ENCODE measurements at places on chromosomes 1 and 21.

DNA sequence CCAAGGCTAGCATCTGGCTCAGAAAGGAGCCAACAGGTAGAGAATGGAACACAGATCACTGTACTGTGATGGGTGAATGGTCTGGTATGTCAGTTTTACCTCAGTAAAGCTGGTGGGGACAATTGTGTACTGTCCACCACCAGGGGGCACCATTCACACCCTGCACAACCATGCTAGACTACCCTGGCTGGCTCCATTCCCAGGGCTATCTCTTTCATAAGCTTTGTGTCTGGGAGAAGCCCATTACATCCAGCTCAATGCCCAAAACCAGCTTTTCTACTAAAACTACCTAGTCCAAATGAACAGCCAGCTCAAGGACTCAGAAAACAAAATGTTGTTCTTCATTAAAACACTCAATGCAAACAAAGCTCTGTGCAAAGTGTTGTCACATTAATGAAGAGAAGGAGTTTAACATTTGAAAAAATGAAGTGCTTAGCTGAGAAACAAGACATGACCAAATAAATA is 62.0 kb upstream of the RASAL2 start:
- peak; percentile 67 for DNase-seq

- DNase-seq, result no peak
Measured at GRCh38 chr1:113298941-113299340, 91.4 kb upstream of the MAGI3 start.

DNA sequence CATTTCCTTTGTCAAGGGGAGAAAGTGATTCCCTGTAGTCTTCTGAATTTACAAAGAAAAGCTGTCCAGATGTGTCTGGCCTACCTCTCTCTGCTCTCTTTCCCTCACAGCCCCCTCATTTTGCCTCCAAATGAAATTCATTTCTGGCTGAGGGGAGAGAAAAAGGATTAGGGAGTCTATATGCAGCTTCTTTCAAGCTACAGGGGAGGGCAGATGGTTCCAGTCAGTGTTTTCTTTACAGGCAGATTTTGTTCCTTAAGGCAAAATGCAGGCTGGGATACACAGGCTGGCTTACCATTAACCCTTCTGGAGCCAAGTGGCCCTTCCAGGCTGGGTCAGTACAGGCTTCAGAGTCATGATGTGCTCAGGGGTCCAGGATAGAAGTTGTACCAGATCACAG is 198.1 kb upstream of the USP24 start:
- no peak for DNase-seq

GRCh38 chr1:211335522-211336157 is 9.0 kb downstream of the TRAF5 start:
- DNase-seq, result no peak

- no peak for DNase-seq
Measured at GRCh38 chr1:23496490-23497181, 12.7 kb upstream of the ASAP3 start.

GRCh38 chr1:64535938-64536835 is 66.3 kb downstream of the CACHD1 start:
- DNase-seq, result no peak

DNA sequence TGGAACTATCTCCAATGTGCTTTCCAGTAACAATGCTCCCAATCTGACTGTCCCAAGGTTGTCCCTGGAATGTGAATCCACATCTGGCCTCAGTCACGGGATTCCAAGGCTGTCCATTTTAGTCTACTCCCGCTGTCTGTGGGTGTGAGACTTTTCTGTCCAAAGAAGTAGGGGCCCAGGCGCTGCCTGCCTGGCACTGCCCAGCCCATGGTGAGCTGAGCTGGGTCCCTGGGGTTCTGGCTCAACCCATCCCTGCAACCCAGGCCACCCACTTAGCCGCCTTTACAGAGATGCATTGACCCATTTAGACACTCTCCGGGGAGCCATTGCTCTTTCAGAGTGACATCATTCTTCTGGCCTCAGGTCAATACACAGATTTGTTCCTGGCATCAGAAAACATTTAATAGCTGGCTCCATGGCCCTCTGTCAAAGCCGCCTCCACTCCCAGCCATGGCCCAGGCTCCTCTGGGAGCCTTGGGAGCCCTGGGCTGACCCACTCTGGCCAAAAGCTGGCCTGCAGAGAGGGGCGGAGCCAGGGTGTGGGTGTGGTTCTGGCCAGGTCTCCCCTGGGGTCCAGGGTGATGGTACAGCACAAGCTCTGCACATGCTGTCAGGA is 47.2 kb upstream of the PAX7 start:
- DNase-seq, result peak; percentile 51

- DNase-seq, result no peak
Measured at GRCh38 chr1:74395571-74395970, 116.8 kb downstream of the LRRC53 start.

DNA sequence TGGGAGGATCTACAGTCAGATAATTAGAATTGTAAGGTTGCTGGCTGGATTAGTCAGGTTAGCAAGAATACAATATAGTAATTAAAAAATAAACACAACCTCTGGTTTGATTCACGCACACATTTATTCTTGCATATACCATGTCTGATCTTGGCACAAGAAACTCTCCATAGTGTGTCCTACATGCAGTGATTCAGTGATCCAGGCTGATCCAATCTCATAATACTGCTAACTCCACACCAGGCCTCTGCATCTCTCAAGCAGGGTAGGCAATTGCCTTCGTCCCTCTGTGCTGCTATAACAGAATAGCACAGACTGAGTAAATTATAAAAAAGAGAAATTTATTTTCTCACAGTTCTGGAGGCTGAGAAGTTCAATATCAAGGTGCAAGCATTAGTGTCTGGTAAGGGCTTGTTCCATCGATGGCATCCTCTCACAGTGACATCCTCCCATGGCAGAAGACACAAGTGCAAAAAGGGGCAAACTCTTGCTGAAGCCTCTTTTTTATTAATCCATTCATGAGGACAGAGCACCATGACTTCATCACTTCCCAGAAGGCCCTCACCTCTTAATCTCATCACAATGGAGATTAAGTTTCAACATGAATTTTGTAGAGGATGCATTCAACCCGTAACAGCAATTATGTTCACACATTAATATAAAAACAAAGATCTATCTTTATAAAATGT is 741.0 kb upstream of the NCAM2 start:
- DNase-seq, result no peak

DNA sequence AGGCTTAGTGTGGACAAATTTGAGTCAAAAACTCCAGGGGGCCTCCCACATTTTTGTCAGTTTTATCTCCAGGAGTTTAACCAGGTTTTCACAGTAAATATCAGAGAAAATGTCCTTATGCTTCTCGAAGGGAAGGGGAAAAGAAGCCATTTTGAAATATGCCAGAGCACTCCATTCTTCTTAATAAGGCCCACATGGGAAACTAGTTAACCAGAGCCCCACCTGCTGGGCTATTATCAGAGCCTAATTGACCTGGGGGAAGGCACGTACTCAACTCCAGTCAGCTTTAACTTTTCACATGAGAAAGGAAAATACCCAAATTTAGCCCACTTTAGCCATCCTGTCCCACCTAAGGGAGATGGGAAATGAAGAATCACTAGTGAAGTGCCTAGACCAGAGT is 296.3 kb downstream of the PTBP2 start:
- DNase-seq, result no peak

DNA sequence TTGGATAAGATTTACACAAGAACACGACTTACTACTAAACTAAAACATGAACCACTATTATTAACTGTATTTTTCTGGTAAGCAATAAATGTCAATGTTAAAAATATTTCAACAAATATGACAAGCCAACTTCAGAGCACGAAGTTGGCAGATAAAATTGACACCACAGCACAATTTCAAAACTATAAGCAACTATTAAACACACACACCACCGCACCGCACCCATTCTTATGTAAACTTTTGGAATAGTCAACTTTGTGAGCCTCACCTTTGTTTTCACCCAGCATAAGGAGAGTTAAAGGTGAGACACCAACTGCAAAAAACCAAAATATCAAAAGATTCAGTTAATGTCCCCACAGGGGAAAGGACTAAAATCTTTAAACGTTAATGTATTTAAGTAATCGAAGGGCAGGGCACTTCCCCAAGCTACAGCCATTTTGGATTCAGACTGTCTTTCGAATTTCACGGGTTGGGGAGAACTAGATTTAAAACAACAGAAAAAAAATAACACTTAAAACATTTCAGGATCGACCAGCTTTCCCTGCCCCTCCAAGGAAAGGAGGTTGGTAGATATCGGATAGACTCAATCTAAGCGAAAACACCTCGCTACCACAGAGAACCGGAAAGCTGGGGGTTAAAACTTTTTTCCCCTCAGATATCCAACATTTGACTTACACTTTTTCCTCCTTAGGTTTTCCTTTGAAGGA is 872 bp downstream of the GPBP1L1 start:
- DNase-seq, result peak; percentile 0

- no peak for DNase-seq
Measured at GRCh38 chr1:241355311-241356010, 1.5 kb downstream of the RGS7 start.

GRCh38 chr21:26169611-26170470 is 729 bp downstream of the APP start:
- peak; percentile 68 for DNase-seq

GRCh38 chr1:151237678-151238466 is 16.7 kb upstream of the PSMD4 start:
- no peak for DNase-seq

DNA sequence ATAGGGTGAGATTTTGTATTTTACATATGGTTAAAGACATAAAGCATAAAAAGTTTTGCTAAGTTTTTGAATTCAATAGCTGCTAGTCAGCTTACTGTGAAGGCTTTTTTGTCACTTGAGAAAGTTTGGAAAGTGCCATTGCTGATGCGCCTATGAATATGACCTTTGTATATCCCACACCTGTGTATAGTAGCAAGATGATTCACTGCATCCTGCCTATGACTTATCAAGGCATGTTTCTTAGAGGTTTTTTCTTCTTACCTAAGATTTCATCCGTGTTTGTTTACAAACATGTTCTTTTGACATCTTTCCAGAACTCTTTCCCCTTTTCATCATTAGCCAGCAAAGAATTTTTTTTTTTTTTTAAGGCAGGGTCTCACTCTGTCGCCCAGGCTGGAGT is 51.5 kb downstream of the PRKAA2 start:
- no peak for DNase-seq

DNA sequence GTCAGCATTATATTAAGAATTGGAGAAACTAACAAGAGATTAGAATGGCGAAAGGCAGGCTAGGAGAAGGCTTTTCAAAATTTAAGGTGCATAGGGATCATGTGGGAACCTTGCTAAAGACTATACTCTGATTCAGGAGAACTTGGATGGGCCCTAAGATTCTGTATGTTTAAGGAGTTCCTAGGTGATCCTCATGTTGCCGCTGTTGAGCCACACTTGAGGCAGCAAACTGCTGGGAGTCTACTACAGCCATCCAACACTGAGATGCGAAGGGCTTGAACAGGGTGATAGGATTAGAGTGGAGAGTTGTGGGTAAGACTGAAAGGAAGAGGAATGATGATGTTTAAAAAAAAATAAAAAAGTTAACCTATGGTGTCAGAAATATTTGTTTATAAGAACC is 1013.2 kb downstream of the MRPL39 start:
- DNase-seq, result no peak

All from hindlimb muscle (tissue), 1 donor.